NB4 (cell line): ENCODE measurements at places on chromosomes 13 and 19.

- DNase-seq = peak; percentile 68
Observed at GRCh38 chr13:24127116-24127631, 33.3 kb upstream of the SPATA13 start.

- no peak for DNase-seq
Observed at GRCh38 chr19:52296400-52296772, 583 bp upstream of the ZNF480 start.

- peak; percentile 16 for DNase-seq
Observed at GRCh38 chr13:28117689-28118377, 17.5 kb upstream of the FLT3 start.

GRCh38 chr13:39036212-39036611 is 1.7 kb downstream of the PROSER1 start:
- peak; percentile 63 for DNase-seq

GRCh38 chr13:33940256-33940655 is 122.3 kb downstream of the RFC3 start:
- DNase-seq = no peak

DNA sequence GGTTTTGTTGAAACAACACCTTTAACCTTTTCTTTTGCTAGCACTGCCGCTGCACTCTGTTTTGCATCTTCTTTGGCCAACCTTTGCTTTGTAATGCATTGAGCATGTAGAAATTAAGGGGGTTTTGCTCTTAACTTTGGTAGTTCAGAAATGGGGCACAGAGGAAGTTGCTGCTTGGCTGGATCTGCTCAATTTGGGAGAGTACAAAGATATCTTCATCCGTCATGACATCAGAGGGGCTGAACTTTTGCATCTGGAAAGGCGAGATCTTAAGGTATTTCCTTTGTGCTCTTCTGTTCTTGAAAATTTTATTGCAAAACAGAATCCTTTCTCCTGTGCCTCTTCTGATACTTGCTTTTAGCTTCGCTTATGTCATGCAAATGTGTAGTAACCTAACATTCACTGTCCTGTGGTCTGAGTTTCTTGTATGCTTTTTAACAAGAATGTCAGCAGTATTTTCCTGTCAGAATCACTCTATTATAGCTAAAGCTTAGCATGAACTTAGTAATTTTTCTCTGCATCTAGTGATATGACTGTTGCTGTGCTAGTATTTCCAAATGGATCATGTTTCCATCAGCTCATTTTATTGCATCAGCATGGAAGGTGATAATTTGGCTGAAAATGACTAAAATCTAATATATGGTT is 50.7 kb upstream of the AKAP11 start:
- DNase-seq = no peak

DNA sequence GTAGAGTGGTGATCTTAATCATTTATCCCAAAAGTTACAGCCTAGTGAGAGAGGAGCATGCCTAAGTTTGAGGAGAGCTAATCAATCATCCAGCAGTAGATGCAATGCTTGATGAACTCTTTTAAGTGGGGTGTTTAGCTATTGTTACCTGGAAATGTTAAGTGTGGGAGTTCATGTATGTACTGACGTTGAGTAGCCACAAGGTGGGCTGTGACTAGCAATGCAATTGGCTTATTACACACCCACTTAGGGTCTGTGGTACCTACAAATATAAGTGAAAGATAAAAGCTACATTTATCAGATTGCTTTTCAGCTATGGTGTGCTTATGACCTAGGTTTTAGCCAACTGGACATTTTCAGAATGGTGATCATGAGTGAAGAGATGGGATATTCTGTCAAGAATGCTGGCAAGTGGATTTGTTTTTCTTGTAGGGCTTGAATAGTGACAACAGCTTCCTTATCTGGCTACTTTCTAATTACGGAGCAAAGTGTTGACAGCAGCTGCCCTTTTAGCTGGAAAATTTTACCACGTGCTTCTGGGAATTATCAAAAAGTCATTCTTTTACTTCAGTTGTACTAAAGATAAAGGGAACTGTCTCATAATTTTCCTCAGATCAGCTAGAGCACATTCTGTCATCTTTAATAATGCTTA is 170.6 kb downstream of the POSTN start:
- DNase-seq = no peak

- DNase-seq = no peak
Observed at GRCh38 chr13:36377826-36378468, 31.8 kb upstream of the SPART start.

DNA sequence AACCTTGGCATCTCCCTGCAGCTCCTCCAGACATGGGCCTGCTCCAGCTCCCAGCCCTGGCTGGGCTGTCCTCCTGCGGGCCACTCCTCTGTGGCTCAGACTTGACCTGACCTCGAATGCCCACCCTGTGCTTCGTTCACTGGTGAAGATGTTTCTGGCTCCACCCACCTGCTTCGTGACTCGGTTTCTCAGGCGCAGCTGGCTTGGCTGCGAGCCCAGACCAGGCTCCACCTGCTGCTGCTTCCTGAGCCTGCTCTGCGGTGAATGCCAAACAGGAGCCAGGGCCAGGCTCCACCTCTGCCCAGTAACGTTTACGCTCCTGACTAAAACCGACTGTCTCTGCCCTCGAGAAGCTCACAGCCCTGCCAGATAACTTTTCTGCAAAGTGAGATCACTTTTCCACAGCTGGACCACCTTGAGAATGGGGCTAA is 8.9 kb upstream of the RSPH6A start:
- DNase-seq = no peak

- DNase-seq = peak; percentile 40
Observed at GRCh38 chr19:52536448-52536800, 9.0 kb downstream of the ZNF808 start.

- DNase-seq = no peak
Observed at GRCh38 chr13:33000365-33000764, 15.9 kb upstream of the KL start.

GRCh38 chr19:6743714-6744380 is 4.4 kb downstream of the TRIP10 start:
- DNase-seq = no peak

GRCh38 chr13:45930177-45930576 is 78.6 kb upstream of the SIAH3 start:
- no peak for DNase-seq

GRCh38 chr13:30743319-30744055 is 8.1 kb downstream of the ALOX5AP start:
- peak; percentile 73 for DNase-seq

GRCh38 chr13:59358014-59358413 is 805.7 kb downstream of the DIAPH3 start:
- no peak for DNase-seq

DNA sequence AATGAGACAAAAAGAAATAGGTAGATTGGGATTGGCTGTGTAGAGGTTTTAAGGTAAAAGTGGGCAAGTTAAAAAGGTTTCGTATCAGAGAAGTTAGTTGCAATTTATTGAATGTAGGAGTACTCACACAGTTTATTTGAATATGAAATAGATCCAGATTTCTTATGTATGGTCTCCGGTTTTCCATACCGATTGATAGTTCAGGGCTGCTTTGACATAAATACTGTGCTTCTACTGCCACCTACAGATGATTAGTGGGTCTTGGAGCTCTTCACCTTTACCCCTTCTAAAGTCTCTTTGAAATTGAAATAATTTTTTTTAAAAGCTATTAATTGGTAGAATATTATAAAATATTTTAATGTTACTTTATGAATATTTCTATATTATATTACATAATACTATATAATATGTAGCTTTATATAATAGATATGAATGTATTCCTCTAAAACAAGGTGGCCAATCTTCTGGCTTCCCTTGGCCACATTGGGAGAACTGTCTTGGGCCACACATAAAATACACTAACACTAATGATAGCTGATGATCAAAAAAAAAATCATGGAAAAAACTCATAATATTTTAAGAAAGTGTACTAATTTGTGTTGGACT is 7.7 kb upstream of the GPR18 start:
- peak; percentile 60 for DNase-seq

- no peak for DNase-seq
Observed at GRCh38 chr19:2039089-2039958, 11.7 kb downstream of the MKNK2 start.

- DNase-seq = no peak
Observed at GRCh38 chr19:56642711-56643459, at the start of gene SMIM17. Gene SMIM17 (plus strand): TSS chr19:56643159. CDS start chr19:56645668, 2,509 bp downstream.

DNA sequence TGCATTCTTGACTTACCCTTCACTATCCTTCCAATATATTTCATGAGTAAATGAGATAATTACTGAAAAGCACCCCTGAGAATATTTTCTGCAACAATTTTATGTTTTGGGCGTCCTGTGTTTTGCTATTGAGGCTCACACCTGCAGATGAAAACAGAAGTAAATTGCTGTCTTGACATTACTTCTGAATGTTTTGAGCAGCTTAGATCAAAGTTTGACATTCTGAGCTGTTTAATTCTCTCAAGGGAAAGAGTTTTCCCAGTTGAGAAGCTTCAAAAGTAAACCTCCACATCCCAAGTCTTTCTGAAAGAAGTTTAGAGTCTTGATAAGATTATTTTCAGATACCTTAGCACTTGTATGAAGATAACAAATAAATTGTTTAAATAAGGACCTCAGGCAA is 1667.2 kb upstream of the SLC10A2 start:
- DNase-seq = no peak

DNA sequence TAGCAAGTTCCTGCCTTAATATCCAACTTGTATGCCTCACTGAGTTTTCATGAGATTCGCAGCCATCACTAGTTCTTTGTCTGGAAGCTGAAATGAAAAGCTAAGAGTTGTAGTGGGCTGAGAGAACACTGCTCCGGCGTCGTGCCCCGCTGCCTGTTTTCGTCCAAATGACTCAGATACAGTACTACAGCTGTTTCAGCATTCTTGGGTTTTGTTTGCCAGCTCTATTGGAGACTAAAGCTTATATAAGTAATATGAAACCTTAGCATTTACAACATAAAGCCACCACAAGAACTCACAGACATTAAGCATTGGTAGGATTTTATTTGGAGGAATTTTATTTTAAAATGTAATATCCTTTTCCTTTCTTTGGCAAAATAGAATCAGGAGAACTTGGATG is 299.7 kb downstream of the DLEU7 start:
- DNase-seq = no peak

- DNase-seq = peak; percentile 46
Observed at GRCh38 chr13:49679246-49679645, 12.0 kb downstream of the EBPL start.

GRCh38 chr19:41535029-41535622 is 40.8 kb upstream of the CEACAM21 start:
- no peak for DNase-seq

- no peak for DNase-seq
Observed at GRCh38 chr13:48488995-48489394, 43.9 kb downstream of the RCBTB2 start.

- peak; percentile 15 for DNase-seq
Observed at GRCh38 chr13:102769679-102770078, 3.9 kb downstream of the TEX30 start.

GRCh38 chr13:74870865-74871264 is 611.1 kb downstream of the TBC1D4 start:
- DNase-seq = no peak

DNA sequence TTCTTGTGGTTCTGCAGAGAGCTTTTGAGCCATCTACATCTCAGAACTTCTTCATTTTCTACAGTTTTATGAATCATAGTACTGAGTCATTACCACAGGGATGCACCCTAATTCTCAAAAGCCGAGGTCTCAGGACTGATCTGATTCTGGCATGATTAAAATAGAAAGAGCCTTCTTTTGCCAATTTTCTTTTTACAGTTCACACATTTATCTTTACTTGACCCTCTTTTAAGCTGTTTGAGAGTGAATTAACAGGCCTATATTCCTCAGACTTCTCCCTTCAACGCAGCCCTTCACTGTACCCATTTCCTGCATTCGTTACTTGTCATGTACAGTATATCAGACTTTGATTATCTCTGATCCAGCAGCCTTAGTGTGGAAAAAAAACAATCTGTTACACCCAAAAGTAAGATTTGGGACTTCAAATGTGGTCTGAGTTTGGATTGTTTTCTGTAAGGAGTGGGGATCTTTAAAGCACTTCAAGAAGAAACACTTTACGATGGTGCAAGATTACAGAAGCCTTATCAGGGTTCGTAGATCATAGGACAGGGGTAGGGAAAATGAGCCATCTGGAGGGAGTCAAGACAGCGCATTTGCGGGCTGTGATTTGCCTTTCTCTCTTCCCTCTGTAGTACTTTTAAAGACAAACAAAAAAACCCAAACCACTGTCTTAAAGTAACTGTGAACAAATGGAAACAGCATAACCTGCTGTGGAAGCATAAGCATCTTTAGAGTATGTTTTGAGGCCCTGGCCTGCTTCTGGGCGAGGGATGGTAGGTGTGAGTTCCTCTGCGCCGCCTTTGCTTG is 15.3 kb upstream of the GPR183 start:
- DNase-seq = peak; percentile 76

- DNase-seq = no peak
Observed at GRCh38 chr13:49341941-49342340, 94.2 kb downstream of the CDADC1 start.

DNA sequence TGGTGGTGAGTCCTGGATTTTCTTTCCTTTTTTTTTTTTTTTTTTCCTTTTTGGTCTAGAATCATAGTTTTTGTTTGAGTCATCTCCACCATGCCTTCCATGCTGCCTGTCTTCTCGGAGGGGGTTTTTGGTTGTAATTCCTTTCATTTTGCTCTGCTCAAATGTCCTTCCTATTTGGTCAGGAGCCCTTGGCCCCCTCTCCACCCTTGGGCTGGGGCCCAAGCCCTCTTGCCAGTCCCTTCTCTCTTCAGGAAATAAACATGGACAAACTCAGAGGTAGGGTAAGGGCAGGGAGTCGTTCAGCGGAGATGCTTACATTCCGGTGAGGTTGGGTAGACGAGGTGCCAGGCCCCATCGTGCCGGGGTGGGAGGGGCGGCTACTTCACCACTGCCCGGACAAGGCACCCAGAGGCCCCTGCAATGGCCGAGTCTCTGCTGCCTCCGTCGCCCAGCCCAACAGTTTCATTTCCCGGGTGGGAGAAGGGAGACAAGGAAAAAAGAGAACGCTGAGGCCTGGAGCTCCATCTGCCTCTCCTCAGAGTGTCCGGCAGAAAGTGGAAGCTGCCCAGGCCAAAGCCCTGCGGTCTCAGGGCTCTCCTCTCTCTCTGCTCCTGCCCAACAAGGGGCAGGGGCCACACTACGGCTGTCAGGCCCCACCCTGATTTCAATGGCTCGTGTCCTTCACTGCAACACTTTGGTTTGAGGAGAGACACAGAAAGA is 12.7 kb downstream of the ZNF574 start:
- no peak for DNase-seq

DNA sequence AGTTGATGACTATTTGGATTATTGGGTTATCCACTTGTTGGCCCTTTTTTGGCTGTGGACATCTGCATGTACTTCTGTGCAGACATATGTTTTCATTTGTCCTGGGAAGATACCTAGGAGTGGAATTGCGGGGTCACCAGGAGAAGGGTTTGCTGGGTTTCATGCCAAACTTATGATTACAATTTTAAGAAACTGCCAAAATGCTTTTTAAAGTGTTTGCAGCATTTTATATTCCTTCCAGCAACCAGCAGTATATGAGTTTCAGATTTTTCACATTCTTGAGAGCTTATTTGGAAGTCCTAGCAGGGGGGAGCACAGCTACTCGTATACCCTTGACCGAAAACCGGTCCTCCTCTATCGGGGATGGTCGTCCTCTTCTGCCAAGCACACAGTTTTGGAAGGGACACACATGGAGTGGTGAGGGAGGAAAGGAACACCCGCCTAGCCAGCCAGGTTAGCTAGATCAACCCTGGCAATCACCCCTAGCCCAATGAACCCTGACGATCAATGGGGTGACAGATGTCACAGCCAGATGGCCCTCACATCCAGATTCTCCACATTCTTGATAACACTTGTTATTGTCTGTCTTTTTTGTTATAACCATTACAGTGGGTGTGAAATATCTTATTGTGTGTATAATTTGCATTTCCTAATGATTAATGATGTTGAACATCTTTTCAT is 26.7 kb upstream of the RNF113B start:
- DNase-seq = no peak

- no peak for DNase-seq
Observed at GRCh38 chr13:114073881-114074612, 58.4 kb downstream of the RASA3 start.

GRCh38 chr13:44013758-44014291 is 134.1 kb downstream of the LACC1 start:
- no peak for DNase-seq
